ENCODE measurements at places on chromosomes 4 and X. TPM values are rescaled to one million over a fixed set of nuclear protein-coding genes. Genes with fewer than 3 reads are reported as not detected.
A peak's percentile ranks its signal among the peaks of the same experiment; 100 is the strongest.

GRCh38 chr4:143396695-143397094, 60.0 kb downstream of the GAB1 start:
- no peaks in the 10 kb centered on the region for H3K27me3 ChIP-seq
- no peak for DNase-seq
- H3K27ac ChIP-seq: no peak overlapping the region
- peaks cover 20% of the 10 kb centered on the region for H3K4me1 ChIP-seq
- H3K36me3 ChIP-seq: no peaks in the 10 kb centered on the region

DNA sequence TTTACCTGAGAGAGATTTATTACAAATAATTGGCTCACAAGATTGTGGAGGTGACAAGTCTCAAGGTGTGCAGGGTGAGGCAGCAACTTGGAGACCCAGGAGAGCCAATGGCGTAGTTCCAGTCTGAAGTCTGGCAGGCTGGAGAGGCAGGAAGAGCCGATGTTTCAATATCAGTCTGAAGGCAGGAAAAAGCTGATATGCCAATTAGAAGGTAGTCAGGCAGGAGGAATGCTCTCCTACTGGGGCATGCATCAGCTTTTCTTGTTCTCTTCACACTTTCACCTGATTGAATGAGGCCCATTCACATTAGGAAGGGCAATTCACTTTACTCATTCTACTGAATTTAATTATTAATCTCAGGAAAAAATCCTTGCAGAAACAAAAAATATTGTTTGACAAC, 1351.7 kb upstream of the ADGRL3 start:
- H3K4me3 ChIP-seq: no peak overlapping the region
- no peaks in the 10 kb centered on the region for H3K27me3 ChIP-seq
- no peak for DNase-seq
- H3K36me3 ChIP-seq: no peaks in the 10 kb centered on the region
- H3K4me1 ChIP-seq: no peaks in the 10 kb centered on the region

GRCh38 chr4:154082760-154083535, 294.1 kb upstream of the SFRP2 start:
- peak; percentile 54 for DNase-seq
- H3K36me3 ChIP-seq: no peaks in the 10 kb centered on the region
- no peak overlapping the region for H3K27ac ChIP-seq
- no peaks in the 10 kb centered on the region for H3K4me1 ChIP-seq

DNA sequence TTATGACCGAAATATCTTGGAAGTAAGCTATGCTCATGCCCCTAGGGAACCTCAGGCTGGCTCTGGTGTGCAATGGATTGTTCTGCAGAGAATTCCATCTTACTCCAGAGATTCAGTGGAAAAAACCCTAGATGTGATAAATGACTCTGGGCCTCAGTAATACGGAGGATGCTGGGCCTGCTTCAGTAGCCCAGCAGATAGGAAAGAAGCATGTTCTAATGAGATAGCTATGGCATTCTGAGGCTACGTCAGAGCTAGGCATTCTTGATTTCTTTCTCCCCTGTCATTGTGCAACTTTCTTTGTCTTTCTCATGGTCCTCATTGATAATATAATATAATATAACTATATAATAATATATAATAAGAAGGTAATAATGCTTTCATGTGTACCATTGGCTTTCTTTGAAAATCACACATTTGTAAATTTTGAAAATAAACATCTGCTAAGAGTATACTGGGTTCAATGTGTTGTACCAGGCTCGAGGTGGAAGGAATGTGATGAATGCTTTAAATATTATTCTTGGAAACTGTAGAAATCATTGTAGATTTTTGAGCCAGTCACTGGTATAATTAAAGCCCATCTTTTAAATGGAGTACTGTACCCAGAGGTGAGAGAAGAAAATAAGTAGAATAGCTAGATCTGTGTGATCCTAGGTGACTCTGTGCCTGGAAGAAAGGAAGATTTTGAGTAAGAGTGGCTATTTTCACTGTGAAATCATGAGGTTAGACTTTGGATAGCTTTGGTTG, 152.0 kb downstream of the IL15 start:
- no peaks in the 10 kb centered on the region for H3K36me3 ChIP-seq
- H3K27ac ChIP-seq: no peak overlapping the region
- no peak for DNase-seq
- no peaks in the 10 kb centered on the region for H3K27me3 ChIP-seq

The UGT2B15 gene
- not detected for total RNA-seq

The NPY1R gene
- 13.1 TPM for total RNA-seq

DNA sequence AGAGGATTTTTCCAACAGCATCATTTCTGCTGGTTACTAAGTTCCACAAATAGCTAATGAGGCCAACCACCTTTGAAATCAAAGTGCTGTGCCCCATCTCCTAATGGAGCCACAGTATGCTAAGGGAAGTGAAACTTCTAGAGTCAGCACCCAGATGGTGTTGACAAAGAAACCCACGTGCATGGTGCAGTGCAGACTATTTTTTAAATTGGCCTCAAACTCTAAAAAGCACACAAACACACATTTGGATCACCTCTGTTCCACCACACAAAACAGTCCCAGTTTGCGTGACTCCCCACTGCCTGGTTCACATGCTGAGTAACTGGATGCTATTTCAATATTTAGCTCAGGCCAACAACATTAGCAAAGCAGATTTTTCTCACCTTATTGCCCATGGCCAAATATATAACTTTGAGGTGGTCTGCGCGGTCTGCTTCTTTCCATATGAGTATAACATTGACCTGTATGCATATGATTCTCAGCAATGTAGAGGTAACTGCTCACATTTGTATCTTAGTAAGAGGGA, 69.9 kb downstream of the AMELX start:
- DNase-seq: no peak
- H3K4me1 ChIP-seq: no peaks in the 10 kb centered on the region
- no peak overlapping the region for H3K4me3 ChIP-seq
- no peaks in the 10 kb centered on the region for H3K27me3 ChIP-seq
- no peak overlapping the region for H3K27ac ChIP-seq
- H3K36me3 ChIP-seq: no peaks in the 10 kb centered on the region

The GAGE2A gene
- not detected for total RNA-seq

The GNPDA2 gene
- 10.0 TPM for total RNA-seq

DNA sequence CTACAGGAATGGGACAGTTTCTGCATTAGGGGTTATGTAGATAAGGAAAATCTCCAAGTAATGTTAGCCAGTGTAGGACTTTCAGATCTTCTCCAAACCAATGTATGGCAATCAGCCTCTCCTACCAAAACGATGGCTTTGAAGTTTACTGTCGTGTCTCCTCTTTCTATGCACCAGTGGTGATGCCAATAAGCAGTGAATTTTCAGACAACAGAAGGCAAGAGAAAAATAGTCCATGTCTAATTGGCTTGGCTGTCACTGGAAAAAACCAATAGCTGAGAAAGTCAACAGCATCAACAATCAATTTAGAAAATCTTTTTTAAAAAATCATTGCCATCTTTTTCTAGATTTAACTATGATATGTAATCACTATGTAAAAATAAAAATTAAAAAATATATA, 35.0 kb downstream of the LIMCH1 start:
- peaks cover 13% of the 10 kb centered on the region for H3K4me1 ChIP-seq
- DNase-seq: no peak
- no peak overlapping the region for H3K4me3 ChIP-seq

The PDZD4 gene
- 5.8 TPM for total RNA-seq

The NEIL3 gene
- total RNA-seq: 7.4 TPM

- no peaks in the 10 kb centered on the region for H3K27me3 ChIP-seq
- H3K4me3 ChIP-seq: no peak overlapping the region
- no peak overlapping the region for H3K27ac ChIP-seq
- DNase-seq: no peak
- H3K4me1 ChIP-seq: peaks cover 14% of the 10 kb centered on the region
Measured at GRCh38 chr4:168451744-168452390, 28.4 kb downstream of the DDX60L start.

DNA sequence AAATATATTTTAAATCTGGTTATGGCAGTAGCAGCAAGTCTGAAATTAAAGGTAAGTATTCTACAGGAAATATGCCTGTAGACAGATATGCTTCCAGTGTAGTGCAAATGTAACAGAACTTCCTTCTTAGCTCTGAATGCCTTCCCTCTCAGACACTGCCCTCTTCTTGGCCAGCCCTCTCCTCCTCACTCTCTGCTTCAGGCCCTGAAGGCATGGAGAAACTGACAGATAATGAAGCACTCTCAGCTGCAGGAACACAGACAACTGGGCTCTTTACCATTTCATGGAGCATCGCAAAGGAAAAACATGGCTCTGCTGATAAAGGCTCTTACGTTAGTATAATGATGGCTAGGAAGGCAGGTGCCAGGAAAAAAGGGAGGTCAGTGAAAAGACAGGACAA, 431.5 kb upstream of the RASGEF1B start:
- no peaks in the 10 kb centered on the region for H3K4me1 ChIP-seq
- H3K4me3 ChIP-seq: no peak overlapping the region
- no peaks in the 10 kb centered on the region for H3K27me3 ChIP-seq
- H3K36me3 ChIP-seq: no peaks in the 10 kb centered on the region
- no peak overlapping the region for H3K27ac ChIP-seq
- DNase-seq: no peak

The VCX2 gene
- total RNA-seq: not detected

- H3K36me3 ChIP-seq: no peaks in the 10 kb centered on the region
- no peaks in the 10 kb centered on the region for H3K4me1 ChIP-seq
Measured at GRCh38 chrX:84611843-84612636, 109.8 kb upstream of the HDX start.

The PPARGC1A gene
- 23.9 TPM for total RNA-seq

GRCh38 chr4:147101678-147102077, 156.0 kb upstream of the TTC29 start:
- no peaks in the 10 kb centered on the region for H3K27me3 ChIP-seq
- H3K36me3 ChIP-seq: no peaks in the 10 kb centered on the region
- H3K27ac ChIP-seq: no peak overlapping the region
- peaks cover 9% of the 10 kb centered on the region for H3K4me1 ChIP-seq
- DNase-seq: no peak
- H3K4me3 ChIP-seq: no peak overlapping the region

The ATOH1 gene
- not detected for total RNA-seq

DNA sequence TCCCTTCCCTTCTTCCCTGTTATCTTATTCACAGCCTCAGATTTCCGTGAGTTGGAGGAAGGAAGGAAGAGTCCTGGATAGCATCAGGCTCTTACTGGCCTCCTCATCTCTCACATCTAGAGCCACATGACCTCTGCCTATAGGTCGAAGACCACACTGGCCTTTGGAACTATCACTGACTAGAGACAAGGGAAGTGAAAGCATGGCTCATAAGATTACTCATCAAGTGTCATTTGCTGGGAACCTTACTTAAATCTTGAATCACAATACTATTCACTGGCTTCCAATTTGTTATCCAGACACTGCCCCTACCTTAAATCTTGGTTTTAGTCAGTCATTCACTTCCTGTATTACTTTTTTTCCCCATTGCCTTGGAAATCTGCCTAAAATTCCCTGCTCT, 61.6 kb upstream of the MTMR8 start:
- H3K27ac ChIP-seq: no peak overlapping the region
- H3K4me3 ChIP-seq: no peak overlapping the region
- H3K36me3 ChIP-seq: no peaks in the 10 kb centered on the region
- H3K4me1 ChIP-seq: no peaks in the 10 kb centered on the region
- no peaks in the 10 kb centered on the region for H3K27me3 ChIP-seq

The MSX1 gene
- 15.6 TPM for total RNA-seq

- no peak for DNase-seq
- no peak overlapping the region for H3K4me3 ChIP-seq
- no peaks in the 10 kb centered on the region for H3K27me3 ChIP-seq
- no peak overlapping the region for H3K27ac ChIP-seq
Measured at GRCh38 chr4:60682901-60683300, 517.2 kb upstream of the ADGRL3 start.

The CPZ gene
- total RNA-seq: 12.0 TPM

- no peak for DNase-seq
- H3K4me3 ChIP-seq: no peak overlapping the region
- H3K27me3 ChIP-seq: no peaks in the 10 kb centered on the region
Measured at GRCh38 chrX:76555269-76555668, 127.8 kb downstream of the MAGEE1 start.

The OTUD4 gene
- total RNA-seq: 26.4 TPM

DNA sequence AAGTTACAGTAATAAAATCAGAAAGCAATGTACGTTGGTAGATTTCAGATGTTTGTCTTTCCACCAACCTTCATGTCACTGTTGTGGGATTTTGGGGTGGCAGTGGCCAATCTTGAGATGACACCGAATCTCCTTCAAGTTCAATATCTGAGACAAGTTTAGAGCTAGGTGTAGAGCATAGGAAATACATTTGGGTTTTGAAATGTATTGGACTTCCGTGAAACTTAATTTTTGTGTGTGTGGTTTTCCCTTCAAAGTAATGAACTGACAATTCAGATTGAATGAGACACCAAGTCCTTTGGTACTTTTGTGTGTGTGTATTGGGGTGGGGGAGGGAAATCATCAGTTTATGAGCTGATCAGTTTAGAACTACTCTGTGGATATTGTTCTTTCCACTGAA, 1.8 kb downstream of the WDR44 start:
- H3K27me3 ChIP-seq: no peaks in the 10 kb centered on the region
- H3K27ac ChIP-seq: no peak overlapping the region
- H3K4me1 ChIP-seq: peaks cover 2% of the 10 kb centered on the region

- no peaks in the 10 kb centered on the region for H3K36me3 ChIP-seq
- H3K27me3 ChIP-seq: peaks cover 4% of the 10 kb centered on the region
- H3K4me1 ChIP-seq: no peaks in the 10 kb centered on the region
- H3K27ac ChIP-seq: no peak overlapping the region
- DNase-seq: no peak
- H3K4me3 ChIP-seq: no peak overlapping the region
Measured at GRCh38 chr4:77193511-77194102, 36.6 kb downstream of the CCNG2 start.

DNA sequence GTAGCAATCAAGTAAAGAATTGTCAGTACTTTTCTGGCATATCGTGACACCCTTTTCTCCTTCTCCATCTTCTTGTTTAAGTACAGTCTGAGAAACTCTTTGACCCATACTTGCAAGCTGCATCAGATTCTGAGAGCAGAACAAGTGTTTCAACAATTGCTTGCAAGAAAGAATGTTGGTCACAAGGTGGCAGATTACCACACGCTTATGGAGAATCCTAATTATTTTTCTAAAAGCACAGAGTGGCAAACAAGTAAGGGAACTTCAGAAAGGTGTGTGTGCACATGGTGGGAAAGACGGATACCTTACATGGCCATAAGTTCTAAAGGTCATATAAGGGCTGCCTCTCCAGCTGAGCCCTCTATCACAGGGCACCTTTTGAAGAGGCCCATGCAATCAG, 136.4 kb upstream of the FGF13 start:
- peak; percentile 30 for DNase-seq
- H3K36me3 ChIP-seq: no peaks in the 10 kb centered on the region
- H3K27ac ChIP-seq: no peak overlapping the region
- no peaks in the 10 kb centered on the region for H3K4me1 ChIP-seq
- no peaks in the 10 kb centered on the region for H3K27me3 ChIP-seq

DNA sequence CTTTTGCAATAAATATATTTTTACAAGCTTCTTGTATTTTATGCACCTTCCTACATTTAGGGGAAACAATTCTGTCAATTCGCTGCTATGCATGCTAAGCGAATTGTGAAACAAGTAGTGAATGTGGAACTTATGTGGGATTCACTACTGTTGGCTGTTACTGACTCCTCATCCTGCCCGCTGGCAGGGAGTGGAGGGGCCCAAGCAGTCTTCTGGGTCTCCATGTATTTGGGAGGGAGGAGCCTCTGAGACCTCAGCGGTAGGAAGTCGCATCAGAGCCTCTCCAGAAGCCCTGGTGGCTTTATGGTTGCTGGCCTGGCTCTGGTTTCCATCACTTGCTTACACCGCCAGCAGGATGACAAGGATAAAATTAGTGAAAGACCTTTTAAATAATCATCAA, 3.7 kb upstream of the SETD7 start:
- peaks cover 14% of the 10 kb centered on the region for H3K27me3 ChIP-seq
- H3K27ac ChIP-seq: no peak overlapping the region
- peaks cover 19% of the 10 kb centered on the region for H3K4me1 ChIP-seq
- H3K4me3 ChIP-seq: no peak overlapping the region

GRCh38 chr4:187020676-187021075, 297.0 kb upstream of the FAT1 start:
- H3K4me3 ChIP-seq: no peak overlapping the region
- no peaks in the 10 kb centered on the region for H3K36me3 ChIP-seq
- peaks cover 11% of the 10 kb centered on the region for H3K27me3 ChIP-seq
- DNase-seq: no peak
